Testis (tissue), 5 donors: ENCODE measurements at places on chromosomes 3 and 15. TPM values are rescaled to one million over a fixed set of nuclear protein-coding genes. Genes with fewer than 3 reads are reported as not detected.
A peak's percentile ranks its signal among the peaks of the same experiment; 100 is the strongest.

DNA sequence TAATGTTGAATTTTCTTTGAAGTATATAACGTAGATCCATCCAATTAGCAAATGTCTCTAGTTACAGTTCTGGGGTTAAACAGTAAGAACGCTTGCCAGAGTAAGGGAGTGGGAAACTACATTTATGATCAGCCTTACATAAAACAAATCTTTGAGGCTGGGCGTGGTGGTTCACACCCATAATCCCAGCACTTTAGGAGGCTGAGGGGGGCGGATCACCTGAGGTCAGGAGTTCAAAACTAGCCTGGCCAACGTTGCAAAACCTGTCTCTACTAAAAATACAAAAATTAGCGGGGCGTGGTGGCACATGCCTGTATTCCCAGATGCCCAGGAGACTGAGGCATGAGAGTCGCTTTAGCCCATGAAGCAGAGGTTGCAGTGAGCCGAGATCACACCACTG, 50.1 kb upstream of the GATM start:
- no peak for DNase-seq
- H3K27me3 ChIP-seq, result no peaks in the 10 kb centered on the region

DNA sequence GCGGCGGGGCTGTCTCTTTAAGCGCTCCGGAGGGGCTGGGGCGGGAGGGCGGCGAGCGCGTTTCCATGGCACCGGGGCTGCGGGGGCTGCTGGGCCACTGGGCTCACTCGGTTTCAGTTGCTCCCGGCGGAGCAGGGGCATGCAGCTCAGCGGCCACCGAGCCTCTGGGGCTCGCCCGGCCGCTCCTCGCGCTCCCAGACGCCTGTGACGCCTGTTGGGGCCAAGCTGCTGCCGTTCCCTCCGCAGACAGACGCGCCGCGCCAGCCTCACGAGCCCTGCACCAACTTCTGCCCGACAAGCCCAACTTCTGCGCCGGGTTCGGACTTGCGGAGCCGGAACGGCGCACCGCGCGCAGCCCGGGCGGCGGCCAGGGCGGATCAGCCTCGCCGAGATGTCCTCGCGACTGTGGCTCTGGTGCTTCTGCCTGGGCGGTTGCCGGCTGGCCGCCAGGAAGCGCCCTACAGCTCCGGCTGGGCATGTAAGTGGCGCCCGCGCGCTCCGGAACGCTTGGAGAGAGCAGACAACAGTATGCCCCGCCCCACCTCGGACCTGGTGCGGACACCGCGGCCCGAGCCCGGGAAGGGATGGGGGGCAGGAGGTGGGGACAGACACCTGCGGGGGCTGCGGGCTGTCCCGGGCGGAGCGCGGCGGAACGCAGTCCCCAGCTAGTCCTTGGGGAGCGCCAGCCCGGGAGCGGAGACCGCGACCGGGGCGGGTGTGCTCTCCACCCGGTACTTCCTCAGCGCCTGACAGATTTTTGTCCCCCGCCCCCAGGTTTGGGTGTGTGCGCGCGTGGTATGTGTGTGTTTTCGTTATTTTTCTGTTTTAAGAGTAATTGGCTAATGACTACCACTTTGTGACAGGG, 154.1 kb upstream of the GOLIM4 start:
- H3K4me3 ChIP-seq, result peak overlapping the region; percentile 49
- DNase-seq, result peak; percentile 82
- H3K36me3 ChIP-seq, result no peaks in the 10 kb centered on the region

GRCh38 chr15:36294359-36294758, 285.1 kb upstream of the CDIN1 start:
- no peak overlapping the region for H3K27ac ChIP-seq
- H3K4me1 ChIP-seq, result no peaks in the 10 kb centered on the region
- no peak overlapping the region for H3K4me3 ChIP-seq
- no peaks in the 10 kb centered on the region for H3K27me3 ChIP-seq
- DNase-seq, result no peak
- H3K36me3 ChIP-seq, result no peaks in the 10 kb centered on the region

DNA sequence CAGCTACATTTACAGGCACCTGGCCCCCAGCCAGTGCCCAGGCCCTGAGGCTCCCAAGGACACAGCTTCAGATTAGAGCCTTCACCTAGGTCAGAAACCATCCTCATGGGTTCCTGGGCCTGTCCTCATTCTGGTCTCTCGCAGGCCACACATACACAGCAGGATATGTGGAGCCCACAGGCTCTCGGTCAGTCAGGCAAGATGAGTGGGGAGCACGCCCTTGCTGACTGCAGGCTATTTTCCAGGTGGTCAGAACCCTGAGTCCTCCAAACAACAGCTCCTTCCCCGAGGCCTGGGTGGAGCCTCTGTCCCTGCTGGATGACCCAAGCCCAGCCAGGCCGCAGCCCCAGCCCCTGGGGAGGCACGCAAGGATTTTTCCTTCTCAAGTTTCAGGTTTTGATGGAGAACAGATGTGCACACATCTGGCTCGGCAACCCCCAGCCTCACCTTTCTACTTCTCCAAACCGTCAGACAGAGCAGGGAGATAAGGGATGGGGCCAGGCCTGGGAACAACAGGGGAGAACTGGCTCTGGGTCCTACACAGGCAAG, 1.6 kb downstream of the STRA6 start:
- H3K4me3 ChIP-seq, result no peak overlapping the region
- peak overlapping the region; percentile 61 for H3K27ac ChIP-seq
- H3K27me3 ChIP-seq, result no peaks in the 10 kb centered on the region
- DNase-seq, result peak; percentile 60

- DNase-seq, result no peak
- H3K4me1 ChIP-seq, result no peaks in the 10 kb centered on the region
- no peak overlapping the region for H3K4me3 ChIP-seq
- H3K27me3 ChIP-seq, result no peaks in the 10 kb centered on the region
- H3K27ac ChIP-seq, result no peak overlapping the region
These were observed 42.4 kb downstream of the TGFBR2 start for GRCh38 chr3:30648670-30649357.

DNA sequence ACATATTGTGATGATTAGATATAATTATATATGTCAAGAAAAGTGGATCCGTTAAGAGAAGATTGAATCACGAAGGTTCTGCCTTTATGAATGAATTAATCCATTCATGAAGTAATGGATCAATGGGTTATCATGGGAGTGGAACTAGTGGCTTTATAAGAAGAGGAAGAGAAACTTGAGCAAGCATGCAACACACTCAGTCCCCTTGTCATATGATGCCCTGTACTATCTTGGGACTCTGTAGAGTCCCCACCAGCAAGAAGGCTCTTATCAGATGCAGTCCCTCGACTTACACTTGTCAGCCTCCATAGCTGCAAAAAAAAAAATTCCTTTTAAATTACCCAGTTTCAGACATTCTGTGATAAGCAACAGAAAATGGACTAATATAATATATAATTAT, 301.9 kb downstream of the RAP2B start:
- H3K36me3 ChIP-seq, result no peaks in the 10 kb centered on the region
- no peaks in the 10 kb centered on the region for H3K4me1 ChIP-seq
- no peak overlapping the region for H3K4me3 ChIP-seq
- no peaks in the 10 kb centered on the region for H3K27me3 ChIP-seq

- no peaks in the 10 kb centered on the region for H3K36me3 ChIP-seq
- H3K4me1 ChIP-seq, result no peaks in the 10 kb centered on the region
- DNase-seq, result no peak
- no peak overlapping the region for H3K27ac ChIP-seq
- no peak overlapping the region for H3K4me3 ChIP-seq
These were observed 287.3 kb upstream of the CTDSPL start for GRCh38 chr3:37574177-37574943.

DNA sequence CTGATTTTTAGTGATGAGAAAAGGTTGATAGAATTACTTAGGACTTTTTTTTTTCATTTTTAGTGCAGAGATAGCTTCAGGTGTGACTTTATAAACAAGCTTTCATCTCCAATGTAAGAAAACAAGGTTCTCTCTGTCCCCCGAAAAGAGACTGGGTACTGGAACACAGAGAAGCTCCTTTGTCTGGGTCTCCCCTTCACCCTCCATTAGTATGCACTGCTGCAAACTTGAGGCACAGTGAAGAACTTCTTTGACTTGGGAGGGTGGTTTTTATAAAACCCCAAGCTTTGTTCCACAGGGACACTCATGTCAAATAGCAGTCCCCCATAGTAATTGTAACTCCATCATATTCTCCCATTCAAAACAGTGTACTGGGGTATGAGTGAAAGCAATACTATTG, 93.5 kb upstream of the SOX2 start:
- H3K4me1 ChIP-seq, result no peaks in the 10 kb centered on the region
- no peaks in the 10 kb centered on the region for H3K36me3 ChIP-seq
- H3K27me3 ChIP-seq, result no peaks in the 10 kb centered on the region
- H3K27ac ChIP-seq, result no peak overlapping the region
- no peak overlapping the region for H3K4me3 ChIP-seq

DNA sequence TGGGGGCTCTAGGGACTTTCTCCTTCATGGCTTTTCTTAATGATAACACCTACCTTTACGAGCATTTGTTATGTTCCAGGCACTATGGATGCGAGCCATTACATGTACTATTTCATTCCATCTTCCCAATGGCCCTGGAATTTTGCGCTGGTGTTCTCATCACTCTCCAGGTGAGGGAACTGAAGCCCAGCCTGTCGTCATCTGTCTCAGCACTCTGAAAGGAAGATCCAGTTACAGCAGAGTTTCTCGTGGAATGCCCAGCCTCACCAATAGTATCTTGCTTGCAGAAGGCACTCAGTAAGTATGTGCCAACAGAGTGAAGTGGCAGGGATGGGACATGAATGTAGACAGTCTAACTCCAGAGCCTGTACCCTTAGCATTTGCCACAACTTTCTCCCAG, 56.8 kb downstream of the NOX5 start:
- H3K4me1 ChIP-seq, result no peaks in the 10 kb centered on the region
- no peak for DNase-seq
- no peak overlapping the region for H3K27ac ChIP-seq
- H3K4me3 ChIP-seq, result no peak overlapping the region
- H3K36me3 ChIP-seq, result no peaks in the 10 kb centered on the region

DNA sequence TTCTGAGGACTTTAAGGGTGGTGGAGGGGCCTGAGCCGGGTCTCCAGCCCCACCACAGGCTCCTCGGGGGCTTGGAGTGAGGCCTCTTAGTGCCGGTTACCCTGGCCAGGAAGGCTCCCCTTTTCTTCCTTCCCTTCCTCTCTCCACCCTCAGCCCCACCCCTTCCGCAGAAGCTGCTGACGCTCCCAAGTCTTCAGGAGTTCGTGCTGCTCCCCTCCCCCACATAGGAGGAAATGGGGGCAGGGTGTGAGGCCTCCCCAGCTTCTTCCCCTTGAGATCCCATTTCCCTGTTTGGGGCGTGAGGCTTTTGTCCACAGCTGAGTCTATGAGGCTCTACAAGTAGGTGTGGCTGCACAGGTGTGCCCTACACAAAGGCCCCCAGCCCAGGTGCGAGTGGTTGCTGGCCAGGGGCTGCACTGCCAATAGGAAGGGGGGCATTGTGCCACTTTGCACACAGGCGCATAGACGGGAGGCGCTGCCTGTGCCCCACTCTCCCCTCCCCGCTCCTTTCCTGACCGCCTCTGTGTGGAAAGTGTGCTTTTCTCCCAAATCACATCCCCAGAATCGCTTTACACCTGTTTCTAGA, 915 bp upstream of the CALML4 start:
- DNase-seq, result peak; percentile 37
- H3K27ac ChIP-seq, result peak overlapping the region; percentile 50
- no peak overlapping the region for H3K4me3 ChIP-seq
- H3K4me1 ChIP-seq, result peaks cover 20% of the 10 kb centered on the region
- no peaks in the 10 kb centered on the region for H3K27me3 ChIP-seq
- H3K36me3 ChIP-seq, result no peaks in the 10 kb centered on the region

DNA sequence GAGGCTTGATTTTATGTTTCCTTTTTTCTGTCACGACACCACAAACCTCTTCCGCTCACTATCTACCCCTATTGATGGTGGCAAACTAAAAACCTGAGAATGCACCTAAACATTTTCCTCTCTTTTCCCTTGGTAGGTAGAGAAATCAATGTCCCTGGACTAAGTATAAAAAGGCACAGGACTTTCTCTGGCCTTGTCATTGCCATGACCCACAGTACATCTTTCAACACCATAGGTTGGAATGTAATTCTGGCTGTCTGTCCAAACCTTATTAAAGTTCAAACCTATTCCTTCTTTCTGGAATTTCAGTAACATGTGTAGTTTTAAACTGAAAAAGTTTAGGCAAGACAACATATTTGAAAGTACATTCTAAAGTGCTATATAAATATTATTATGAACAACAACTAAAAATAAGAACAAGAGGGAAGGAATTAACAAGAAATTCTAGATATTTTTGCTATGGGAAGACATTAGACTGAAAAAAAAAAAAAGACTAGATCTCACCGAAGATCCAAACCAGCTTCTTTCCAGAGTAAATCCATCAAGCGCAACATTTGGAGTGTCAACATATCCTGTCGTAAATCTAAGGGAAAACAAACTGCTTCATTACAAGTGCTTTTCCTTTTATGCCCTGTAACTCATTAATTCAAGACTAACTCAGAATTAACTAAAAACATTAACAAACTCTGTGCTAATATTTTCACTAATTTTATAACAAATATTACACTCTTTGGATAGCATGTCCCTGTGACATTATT, 73.1 kb downstream of the FAIM start:
- H3K4me1 ChIP-seq, result no peaks in the 10 kb centered on the region
- H3K27ac ChIP-seq, result no peak overlapping the region
- no peaks in the 10 kb centered on the region for H3K27me3 ChIP-seq
- H3K4me3 ChIP-seq, result no peak overlapping the region
- no peak for DNase-seq

DNA sequence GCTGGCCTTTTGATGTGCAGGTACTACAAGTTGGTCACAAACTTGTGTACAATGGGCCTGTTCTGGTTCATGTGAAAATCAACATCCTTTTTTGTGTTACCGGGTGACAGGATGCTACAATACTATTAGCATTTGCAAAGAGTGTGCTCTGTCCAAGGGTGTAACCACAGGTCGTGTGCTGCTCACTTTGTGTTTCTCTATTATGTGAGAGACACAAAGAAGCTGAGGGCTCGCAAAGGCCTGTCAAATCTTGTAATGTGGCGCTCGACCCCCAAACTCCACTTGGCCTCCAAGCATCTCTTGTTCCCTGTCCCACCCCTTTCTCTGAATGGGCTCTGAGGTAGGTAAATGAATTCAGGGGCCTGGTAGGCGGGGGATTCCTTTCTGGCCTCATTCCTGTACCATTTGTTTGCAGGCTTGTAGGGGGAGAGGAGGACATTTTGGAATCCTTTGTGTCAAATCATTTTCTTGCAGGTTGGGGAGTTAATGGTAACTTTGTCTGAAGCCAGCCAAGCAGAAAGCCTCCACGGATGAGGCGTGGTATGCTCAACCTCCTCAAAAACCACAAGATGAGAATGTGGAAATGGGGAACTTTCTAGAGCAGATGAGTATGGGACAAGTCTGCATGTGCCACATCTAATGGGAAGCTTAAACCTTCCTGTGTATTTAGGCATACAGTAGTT, 109.1 kb downstream of the OPA1 start:
- no peaks in the 10 kb centered on the region for H3K36me3 ChIP-seq
- H3K27ac ChIP-seq, result no peak overlapping the region
- H3K4me3 ChIP-seq, result no peak overlapping the region
- H3K27me3 ChIP-seq, result no peaks in the 10 kb centered on the region

GRCh38 chr15:100999369-100999768, 80.2 kb downstream of the LRRK1 start:
- no peak overlapping the region for H3K4me3 ChIP-seq
- peaks cover 6% of the 10 kb centered on the region for H3K4me1 ChIP-seq
- no peak for DNase-seq
- H3K27ac ChIP-seq, result no peak overlapping the region
- no peaks in the 10 kb centered on the region for H3K27me3 ChIP-seq

Gene NR2E3
- total RNA-seq, result 4.8 TPM

Gene GOLGA8T
- 4.1 TPM for total RNA-seq

Gene POLQ
- 7.7 TPM for total RNA-seq

Gene IQGAP1
- 86.9 TPM for total RNA-seq

Gene CNTN4
- 19.6 TPM for total RNA-seq

Gene STRA6
- total RNA-seq, result 9.3 TPM

Gene GP5
- 0.16 TPM for total RNA-seq

Gene RTP4
- total RNA-seq, result 1.4 TPM

Gene PRR20G
- total RNA-seq, result 12.8 TPM

Gene DTX3L
- total RNA-seq, result 8.3 TPM
